ENCODE measurements at places on chromosomes 7 and 10. TPM values are rescaled to one million over a fixed set of nuclear protein-coding genes. Genes with fewer than 3 reads are reported as not detected.
A peak's percentile ranks its signal among the peaks of the same experiment; 100 is the strongest.

DNA sequence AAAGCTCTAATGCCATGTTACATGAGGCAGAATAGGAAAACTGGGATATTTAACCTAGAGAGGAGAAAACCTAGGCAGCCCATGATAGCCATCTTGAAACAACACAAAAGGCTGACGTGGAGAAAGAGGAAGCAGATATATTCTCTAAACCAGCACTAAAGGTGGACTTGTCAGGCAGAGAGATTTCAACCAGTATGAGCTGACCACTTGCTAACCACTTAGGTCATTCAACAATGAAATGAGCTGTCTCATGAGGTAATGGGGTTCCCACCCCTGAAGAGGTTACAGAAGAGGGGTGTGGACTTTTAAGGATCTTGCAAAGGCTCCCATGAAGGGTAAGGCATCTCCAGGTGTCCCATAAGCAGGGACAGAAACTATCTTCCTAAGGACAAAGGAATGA is 26.8 kb upstream of the EGR2 start:
- peaks cover 47% of the 10 kb centered on the region for H3K4me1 ChIP-seq
- no peak overlapping the region for H3K4me3 ChIP-seq
- no peak for DNase-seq
- no peak overlapping the region for H3K27ac ChIP-seq
- H3K27me3 ChIP-seq: peaks cover 40% of the 10 kb centered on the region
- peaks cover 9% of the 10 kb centered on the region for H3K36me3 ChIP-seq

DNA sequence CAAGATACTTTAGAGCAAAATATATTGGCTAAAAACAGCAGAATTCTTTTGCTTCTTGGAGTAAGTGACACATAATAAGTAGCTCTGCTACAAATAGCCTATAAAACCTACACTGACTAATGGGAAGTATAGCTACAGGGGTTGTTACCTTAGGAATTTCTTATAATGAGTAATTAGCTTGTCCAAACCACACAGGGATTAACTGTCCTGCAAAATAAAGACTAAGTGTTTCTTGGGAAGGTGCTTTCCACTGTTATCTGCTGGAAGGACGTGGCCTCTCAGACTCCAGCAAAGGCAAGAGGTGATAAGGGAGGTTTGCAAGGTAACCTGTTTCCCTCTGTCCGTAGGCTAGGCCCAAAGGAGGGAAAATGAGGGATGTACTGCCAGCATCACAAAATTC is 302.4 kb downstream of the DOCK4 start:
- H3K36me3 ChIP-seq: no peaks in the 10 kb centered on the region
- no peak overlapping the region for H3K4me3 ChIP-seq
- H3K4me1 ChIP-seq: no peaks in the 10 kb centered on the region

DNA sequence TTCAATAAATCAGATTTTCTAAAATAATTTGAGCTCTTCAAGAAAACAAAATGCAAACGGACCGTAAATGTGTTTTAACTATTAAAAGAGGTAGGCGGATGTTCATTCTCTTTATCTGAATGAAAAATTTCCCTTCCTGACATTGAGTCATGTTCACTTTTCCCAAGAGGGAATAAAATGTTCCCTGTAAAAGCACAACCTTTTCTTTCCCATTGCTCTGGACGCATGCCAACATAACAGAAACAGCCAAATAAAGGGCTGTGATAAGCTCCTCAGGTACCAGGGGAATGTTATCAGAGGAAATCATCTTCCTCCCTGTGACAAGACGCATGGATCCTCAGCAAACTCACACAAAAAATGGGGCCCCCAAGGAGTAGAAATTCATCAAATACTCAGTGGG is 251.8 kb downstream of the MTERF1 start:
- no peaks in the 10 kb centered on the region for H3K4me1 ChIP-seq
- no peaks in the 10 kb centered on the region for H3K36me3 ChIP-seq
- no peak overlapping the region for H3K4me3 ChIP-seq
- no peaks in the 10 kb centered on the region for H3K27me3 ChIP-seq

- no peaks in the 10 kb centered on the region for H3K36me3 ChIP-seq
- H3K4me1 ChIP-seq: no peaks in the 10 kb centered on the region
- no peak overlapping the region for H3K4me3 ChIP-seq
Measured at GRCh38 chr7:148163246-148163645, 427.3 kb upstream of the C7orf33 start.

- no peaks in the 10 kb centered on the region for H3K4me1 ChIP-seq
- no peaks in the 10 kb centered on the region for H3K36me3 ChIP-seq
- H3K27me3 ChIP-seq: peaks cover 17% of the 10 kb centered on the region
- H3K27ac ChIP-seq: no peak overlapping the region
Measured at GRCh38 chr10:90288391-90288933, 569.4 kb downstream of the HTR7 start.

DNA sequence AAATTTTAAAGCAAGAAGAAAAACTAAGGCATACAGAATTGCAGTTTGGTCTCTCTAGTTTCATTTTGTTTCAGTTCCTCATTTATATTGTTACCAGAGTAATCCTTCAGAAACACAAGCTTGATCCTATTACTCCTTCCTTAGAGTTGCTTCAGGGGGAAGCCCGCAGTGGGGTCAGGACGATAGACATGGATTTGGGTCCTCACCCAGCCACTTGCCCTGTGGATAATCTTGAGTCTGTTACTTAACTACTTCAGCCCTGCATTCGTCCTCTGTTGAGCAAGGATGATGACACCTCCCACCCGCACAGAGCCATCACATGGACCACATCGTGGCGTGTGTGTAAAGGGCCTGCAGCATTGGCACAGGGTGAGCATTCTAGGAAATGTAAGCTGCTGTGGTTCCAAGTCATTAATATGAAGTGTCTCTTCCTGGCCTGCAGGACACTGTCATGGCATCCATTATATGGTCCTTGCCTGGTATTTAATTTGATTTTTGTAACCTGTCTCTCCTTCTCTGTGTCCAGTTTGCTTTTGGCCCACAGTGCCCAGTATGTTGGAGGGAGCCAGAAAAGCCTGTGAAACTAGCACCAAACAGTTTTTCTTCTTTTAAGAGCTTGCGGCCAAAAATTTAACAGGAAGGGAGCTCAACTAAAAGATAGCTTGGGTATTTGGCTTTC is 111.2 kb downstream of the EEPD1 start:
- DNase-seq: no peak
- H3K27ac ChIP-seq: no peak overlapping the region
- H3K36me3 ChIP-seq: no peaks in the 10 kb centered on the region
- peaks cover 23% of the 10 kb centered on the region for H3K4me1 ChIP-seq
- H3K27me3 ChIP-seq: no peaks in the 10 kb centered on the region
- no peak overlapping the region for H3K4me3 ChIP-seq

DNA sequence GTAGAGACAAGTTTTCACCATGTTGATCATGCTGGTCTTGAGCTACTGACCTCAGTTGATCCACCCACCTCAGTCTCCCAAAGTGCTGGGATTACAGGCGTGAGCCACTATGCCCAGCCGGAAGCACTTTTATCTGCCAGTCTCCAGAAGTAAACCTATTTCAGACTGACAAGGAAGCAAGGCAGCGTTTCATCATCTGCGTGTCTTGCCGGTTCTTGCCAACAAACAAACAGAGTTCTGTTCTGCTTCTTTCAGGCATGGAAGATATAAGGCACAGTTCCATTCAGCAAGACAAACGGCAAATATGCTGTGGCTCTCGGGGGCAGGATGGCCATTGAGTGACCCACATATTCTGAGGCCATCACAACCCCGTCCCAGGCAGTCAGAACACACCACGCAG is 15.5 kb upstream of the LARP4B start:
- H3K4me3 ChIP-seq: no peak overlapping the region
- no peak overlapping the region for H3K27ac ChIP-seq
- DNase-seq: no peak
- peaks cover 15% of the 10 kb centered on the region for H3K4me1 ChIP-seq
- no peaks in the 10 kb centered on the region for H3K36me3 ChIP-seq

GRCh38 chr10:126565871-126566270 is 104.6 kb downstream of the C10orf90 start:
- peaks cover 3% of the 10 kb centered on the region for H3K4me1 ChIP-seq
- H3K27ac ChIP-seq: no peak overlapping the region
- H3K36me3 ChIP-seq: no peaks in the 10 kb centered on the region
- no peaks in the 10 kb centered on the region for H3K27me3 ChIP-seq
- no peak for DNase-seq

- DNase-seq: no peak
- H3K27me3 ChIP-seq: no peaks in the 10 kb centered on the region
- H3K4me1 ChIP-seq: no peaks in the 10 kb centered on the region
- H3K27ac ChIP-seq: no peak overlapping the region
- no peaks in the 10 kb centered on the region for H3K36me3 ChIP-seq
Measured at GRCh38 chr7:120617275-120617674, 240.7 kb downstream of the TSPAN12 start.

GRCh38 chr7:98984126-98984525 is 105.8 kb downstream of the TRRAP start:
- H3K4me3 ChIP-seq: no peak overlapping the region
- no peak overlapping the region for H3K27ac ChIP-seq
- H3K36me3 ChIP-seq: peaks cover 64% of the 10 kb centered on the region
- H3K4me1 ChIP-seq: peaks cover 6% of the 10 kb centered on the region

Gene CHAT
- 0.14 TPM for total RNA-seq

- H3K27me3 ChIP-seq: no peaks in the 10 kb centered on the region
- H3K36me3 ChIP-seq: no peaks in the 10 kb centered on the region
- H3K27ac ChIP-seq: no peak overlapping the region
- peak; percentile 12 for DNase-seq
- H3K4me3 ChIP-seq: no peak overlapping the region
Measured at GRCh38 chr7:132394283-132395198, 181.7 kb downstream of the PLXNA4 start.

DNA sequence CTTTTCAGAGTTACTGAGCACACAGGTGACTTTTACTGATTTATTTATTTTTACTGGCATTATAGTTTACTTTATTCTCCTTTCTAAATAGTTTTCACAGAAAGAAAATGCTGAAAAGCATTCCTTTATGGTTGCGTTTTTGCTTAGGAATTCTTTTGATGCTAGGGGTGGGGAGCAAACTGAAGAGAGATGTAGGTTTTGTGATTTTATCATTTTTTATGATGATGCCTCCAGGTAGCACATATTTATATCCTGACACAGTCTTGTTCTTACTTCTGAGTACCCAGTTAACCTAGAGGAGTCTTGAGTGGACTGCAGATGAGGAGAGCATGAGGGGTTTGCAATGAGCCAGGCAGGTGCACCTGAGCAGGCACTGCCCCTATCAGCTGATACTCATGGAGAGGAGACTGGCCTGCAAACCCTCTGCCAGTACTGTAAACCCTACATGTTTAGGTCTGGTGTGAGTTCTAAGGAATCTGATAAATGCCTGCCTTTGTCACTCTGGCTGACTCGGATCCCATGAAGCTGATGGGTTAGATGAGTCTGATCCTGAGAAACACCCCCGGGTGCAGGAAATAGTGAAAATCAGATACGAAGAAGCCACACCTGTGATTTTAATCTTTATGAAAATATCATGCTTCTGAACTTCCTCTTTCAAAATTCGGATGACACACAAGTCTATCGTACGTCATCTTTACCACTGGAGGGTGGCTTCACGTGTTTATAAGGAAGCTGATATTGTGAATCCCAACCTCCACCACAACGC is 302.9 kb downstream of the WDR37 start:
- H3K36me3 ChIP-seq: no peaks in the 10 kb centered on the region
- peaks cover 18% of the 10 kb centered on the region for H3K4me1 ChIP-seq
- H3K27ac ChIP-seq: peak overlapping the region; percentile 47
- peaks cover 30% of the 10 kb centered on the region for H3K27me3 ChIP-seq

GRCh38 chr10:21661935-21662334 is 127.9 kb downstream of the MLLT10 start:
- no peaks in the 10 kb centered on the region for H3K36me3 ChIP-seq
- no peaks in the 10 kb centered on the region for H3K27me3 ChIP-seq
- H3K4me1 ChIP-seq: peaks cover 27% of the 10 kb centered on the region
- DNase-seq: no peak
- H3K4me3 ChIP-seq: no peak overlapping the region
- H3K27ac ChIP-seq: no peak overlapping the region

- no peak for DNase-seq
- H3K27ac ChIP-seq: peak overlapping the region; percentile 85
- H3K36me3 ChIP-seq: no peaks in the 10 kb centered on the region
Measured at GRCh38 chr10:110073896-110074295, 66.1 kb downstream of the ADD3 start.

Data from activated T-cell treated with anti-CD3 and anti-CD28 coated beads, Interleukin-2, amount 50 U/mL, for 72 hours (primary cell).